ENCODE measurements at places on chromosomes 11 and 22.

DNA sequence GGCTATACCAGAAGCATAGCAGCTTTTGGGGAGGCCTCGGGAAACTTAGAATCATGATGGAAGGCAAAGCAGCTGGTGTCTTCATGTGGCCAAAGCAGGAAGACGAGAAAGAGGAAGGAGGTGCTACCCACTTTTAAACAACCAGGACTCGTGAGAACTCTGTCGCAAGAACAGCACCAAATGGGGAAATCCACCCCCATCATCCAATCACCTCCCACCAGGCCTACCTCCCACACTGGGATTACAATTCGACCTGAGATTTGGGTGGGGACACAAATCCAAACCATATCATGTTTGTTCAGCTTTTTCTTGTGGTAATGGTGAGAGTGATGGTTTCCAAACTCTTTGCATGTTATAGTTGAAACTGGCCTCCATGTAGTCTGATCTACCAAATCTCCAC, 32.5 kb upstream of the OR10D3 start:
- no peak for DNase-seq

GRCh38 chr11:57632116-57632515, 17.6 kb downstream of the YPEL4 start:
- DNase-seq = no peak

DNA sequence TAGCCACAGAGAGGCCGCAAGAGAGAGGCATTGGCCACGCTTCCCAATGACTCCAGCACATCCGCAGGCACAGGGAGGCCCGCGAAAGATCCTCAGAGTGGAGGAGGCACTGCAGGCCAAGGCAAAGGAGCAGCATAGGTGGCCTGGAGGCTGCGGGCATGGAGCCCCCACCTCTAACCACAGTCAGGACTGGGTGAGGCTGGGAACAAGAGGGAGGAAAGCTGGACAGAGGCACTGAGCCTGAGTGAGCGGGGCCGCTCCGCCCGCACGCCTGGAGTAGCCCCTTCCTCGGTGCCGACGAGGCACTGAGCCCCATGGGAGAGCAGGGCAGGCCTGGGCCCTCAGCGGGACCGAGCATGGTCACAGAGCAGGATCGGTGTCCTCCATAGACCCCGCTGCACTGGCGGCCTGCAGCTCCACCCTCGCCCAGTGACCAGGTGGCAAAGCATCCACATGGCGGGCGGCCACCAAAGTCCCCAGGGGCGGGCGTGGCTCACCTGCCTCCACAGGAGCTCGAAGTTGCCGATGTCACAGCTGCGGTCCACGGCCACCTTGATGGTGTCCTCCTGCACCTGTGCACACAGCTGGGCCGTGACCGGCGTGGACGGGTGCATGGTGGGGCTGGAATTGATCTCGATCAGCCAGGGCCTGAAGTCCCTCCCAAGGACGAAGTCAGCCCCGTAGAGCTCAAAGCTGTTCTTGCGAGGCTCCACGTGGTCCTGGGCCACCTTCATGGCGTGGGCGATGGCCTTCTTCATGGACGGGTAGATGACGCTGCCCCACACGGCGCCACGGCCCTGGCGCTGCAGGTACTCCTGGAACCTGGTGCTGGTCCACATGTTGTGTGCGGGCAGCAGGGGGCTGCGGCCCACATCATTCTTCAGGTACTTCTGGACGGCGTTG, 18.9 kb upstream of the IL17REL start:
- no peak for DNase-seq

GRCh38 chr11:12420040-12420439, 42.7 kb downstream of the PARVA start:
- no peak for DNase-seq

DNA sequence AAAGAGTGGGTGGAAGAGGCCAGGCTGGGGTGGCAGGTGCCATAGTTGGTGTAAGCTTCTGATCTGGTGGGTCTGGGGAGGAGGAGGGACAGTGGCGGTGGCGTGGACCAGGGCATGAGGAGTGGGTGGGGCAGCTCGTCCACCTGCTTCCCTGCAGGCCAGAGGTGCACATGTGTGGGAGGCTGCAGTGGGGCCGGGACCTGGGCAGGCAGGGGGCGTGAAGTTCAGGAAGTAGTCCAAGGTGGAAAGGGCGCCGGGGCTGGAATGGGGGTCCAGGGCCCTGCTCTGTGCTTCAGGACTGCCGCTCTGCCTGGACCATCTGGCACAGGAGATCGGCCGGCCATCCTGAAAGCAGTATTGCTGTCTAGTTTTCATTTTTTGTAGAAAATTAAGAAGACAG, 15.9 kb downstream of the RIBC2 start:
- DNase-seq = no peak

GRCh38 chr11:44994753-44995152, 44.1 kb upstream of the TP53I11 start:
- DNase-seq = no peak

DNA sequence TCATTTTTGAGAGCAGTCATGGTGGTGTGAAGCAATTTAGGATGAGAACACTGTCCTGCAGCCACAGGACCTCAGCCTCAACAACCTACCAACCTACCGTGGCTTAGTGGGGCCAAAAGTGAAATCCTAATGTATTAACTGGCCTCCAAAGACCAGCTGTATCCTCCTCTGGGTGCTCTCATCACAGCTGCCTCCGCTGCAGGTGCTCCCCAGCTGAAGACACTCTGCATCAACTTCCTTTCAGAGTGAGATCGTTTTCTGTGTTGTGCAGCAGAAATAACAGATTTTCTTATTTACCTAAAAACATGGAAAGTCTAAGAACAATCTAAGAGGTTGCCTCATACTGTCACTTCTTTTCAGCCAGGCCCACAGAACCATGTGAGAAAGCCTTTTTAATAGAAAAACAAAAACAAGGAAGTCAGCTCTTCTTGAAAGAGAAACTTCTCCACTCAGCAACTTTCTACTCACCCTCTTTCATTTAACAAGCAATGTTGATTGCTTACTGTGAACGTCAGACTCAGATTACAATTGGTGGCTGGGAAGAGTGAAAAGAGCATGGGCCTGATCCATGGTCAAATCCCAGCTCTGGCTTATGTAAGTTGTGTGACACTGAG, 136.1 kb downstream of the TENM4 start:
- DNase-seq = no peak

GRCh38 chr22:39174498-39175352, 22.2 kb upstream of the CBX7 start:
- DNase-seq = no peak

- DNase-seq = no peak
These were observed 52.8 kb upstream of the RRAS2 start for GRCh38 chr11:14411818-14412217.

- DNase-seq = no peak
These were observed 14.2 kb upstream of the ST14 start for GRCh38 chr11:130145311-130145812.

- no peak for DNase-seq
These were observed 5.4 kb downstream of the MYO18B start for GRCh38 chr22:25747245-25747944.

DNA sequence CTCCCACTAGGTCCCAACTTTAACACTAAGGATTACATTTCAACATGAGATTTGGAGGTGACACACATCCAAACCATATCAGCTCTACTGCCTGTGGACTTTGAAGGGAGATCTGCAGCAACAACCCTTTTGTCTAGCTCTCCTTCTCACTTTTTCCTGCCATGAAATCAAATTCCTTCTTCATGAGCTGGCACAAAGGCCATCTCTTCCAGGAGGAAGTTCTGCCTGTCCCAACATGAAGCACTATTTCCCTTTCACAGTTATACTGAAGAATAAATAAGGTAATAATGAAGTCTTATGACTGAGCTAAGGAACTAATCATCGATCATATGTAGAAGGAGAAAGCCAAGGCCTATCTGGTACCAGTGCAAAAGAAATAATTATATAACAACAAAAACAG, 253.5 kb upstream of the TENM4 start:
- DNase-seq = no peak

- no peak for DNase-seq
These were observed 51.6 kb downstream of the LGR4 start for GRCh38 chr11:27420722-27421572.

GRCh38 chr22:42169055-42169469, 38.5 kb upstream of the CYP2D6 start:
- DNase-seq = peak; percentile 43

GRCh38 chr11:71183878-71184277, 68.5 kb downstream of the SHANK2 start:
- DNase-seq = no peak

DNA sequence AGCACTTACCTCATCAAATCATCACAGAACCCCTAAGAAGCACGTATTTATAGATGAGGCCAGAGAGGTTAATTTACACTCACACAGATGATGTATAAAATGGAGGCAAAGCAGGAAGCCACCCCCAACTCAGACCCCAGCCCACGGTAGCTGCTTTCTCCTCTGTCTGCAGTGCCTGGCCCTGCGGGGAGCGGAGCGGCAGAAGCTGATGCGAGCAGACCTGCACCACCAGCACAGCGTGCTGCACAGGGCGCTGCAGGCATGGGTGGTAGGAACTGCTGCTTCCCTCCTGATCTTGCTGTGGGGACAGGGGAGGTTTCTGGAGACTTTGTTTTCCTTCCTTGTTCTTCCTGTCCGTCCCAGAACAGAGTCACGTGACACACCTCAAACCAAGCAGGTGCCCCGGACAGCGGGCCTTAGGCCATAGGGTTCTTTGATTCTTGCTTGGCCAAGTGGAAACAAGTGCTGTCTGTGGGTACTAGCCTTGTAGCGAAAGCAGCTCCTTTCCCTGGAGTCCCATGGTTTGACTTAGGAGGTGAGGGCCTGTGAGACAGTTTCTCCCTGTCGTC, 57.8 kb downstream of the PISD start:
- DNase-seq = no peak

DNA sequence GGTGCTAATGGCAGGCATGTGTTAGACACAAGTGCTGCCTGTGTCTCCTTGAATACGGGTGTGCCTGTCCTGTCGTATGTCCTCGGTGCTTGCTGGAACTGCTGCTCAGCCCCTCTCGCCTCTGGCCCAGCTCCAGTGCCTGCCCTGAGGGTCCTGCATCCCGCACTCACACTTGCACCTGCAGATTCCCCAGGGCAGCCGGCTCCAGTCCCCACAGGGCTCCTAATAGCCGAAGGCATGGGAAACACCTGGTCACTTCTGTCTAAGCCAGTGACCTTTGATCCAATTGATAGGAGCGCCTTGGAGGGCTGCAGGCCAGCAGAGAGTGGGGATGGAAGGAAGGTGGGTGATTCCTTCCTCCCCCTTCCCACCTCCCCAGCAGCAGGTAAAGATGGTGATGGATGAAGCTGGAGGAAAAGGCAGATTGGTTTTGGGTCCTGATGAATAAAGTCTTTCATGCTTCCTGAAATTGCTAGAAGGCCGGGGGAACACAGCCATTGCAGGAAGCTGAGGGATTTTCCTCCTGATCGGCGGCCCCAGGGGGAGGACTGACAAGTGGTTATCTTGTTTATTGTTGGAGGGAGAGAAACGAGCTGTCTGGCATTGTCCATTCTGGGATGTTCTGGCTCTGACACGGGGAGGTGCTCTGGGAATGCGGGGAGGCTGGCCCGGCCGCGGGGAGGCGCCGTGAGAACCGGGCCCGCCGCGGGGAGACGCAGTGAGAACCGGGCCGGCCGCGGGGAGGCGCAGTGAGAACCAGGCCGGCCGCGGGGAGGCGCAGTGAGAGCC, 110.9 kb upstream of the B3GAT1 start:
- no peak for DNase-seq

- DNase-seq = no peak
These were observed 84.9 kb downstream of the CSTPP1 start for GRCh38 chr11:47021527-47021818.

DNA sequence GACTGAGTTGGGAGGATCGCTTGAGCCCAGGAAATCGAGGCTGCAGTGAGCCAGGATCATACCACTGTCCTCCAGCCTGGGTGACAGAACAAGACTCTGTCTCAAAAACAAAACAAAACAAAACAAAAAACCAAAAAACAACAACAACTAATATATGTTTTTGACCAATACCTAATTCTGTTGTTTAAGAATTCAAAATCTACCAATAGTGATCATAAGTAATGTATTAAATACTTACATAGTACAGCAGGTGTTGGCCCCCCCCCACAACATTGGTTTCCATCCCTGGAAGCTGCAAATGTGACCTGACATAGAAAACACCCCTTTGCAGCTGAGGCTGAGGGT, 74.7 kb downstream of the KCNQ1 start:
- no peak for DNase-seq

DNA sequence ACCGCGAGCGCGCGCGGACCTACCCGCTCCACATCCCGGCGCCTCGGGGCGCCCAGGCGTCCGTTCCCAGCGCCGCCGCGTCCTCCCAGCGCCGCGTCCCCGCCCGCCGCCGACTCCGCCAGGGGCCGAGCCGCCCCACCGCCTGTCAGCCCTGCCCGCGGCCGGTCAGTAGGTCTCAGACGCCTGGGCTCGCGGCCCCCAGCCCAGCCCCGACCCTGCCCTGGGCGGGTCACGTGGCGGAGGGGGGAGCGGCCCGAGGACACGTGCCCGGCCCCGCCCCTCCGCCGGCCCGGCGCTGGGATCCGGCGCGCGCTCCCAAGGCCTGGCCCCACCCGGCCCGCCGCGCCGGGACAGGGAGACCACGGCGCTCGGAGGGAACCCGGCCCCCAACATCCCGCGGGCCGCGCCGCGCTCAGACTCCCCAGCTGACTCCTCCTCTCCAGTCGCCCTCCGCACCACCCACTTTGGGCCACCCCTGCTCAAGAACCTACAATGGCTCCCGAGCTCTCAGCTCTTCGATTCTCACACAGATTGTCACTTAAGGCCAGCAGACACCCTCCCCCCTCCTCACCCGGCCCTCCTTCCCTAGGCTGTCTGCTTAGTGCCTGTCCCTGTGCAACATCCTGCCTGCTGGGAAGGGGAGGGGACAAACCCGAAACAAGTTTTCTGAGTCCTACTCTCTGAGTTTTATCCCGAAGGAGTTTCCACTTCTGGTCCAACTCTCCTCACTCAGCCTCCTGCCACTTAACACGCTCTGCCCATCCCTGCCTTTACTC, at the start of gene RAB3IL1:
Gene RAB3IL1 (minus strand): TSS at position 233 of the 776 bp plus-strand sequence. CDS start 199 bp downstream, at position 34.
- no peak for DNase-seq

DNA sequence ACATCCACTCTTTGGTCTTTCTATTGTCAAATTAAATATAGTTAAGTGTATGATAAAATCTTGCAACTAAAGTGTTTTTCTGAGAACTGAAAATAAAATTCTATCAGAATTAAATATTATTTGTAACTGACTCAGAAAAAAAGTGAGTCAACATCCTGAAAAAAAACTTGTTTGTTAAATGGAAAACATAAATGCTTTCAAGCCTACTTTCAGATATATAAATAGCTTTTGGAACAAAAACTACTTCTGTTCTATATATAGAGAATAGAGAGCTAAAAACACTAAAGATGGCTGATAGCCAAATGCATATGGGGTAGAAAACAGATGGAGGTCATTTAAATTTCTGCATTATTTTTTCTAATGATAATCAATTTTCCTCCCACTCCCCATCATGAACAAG, 61.8 kb downstream of the PIK3C2A start:
- DNase-seq = no peak

- no peak for DNase-seq
These were observed 813.3 kb downstream of the OPCML start for GRCh38 chr11:132718711-132719671.

- DNase-seq = no peak
These were observed 171.3 kb upstream of the TMEM45B start for GRCh38 chr11:129644326-129644725.
